COR-L47 (cell line): ENCODE measurements at places on chromosomes 6 and 20.

DNA sequence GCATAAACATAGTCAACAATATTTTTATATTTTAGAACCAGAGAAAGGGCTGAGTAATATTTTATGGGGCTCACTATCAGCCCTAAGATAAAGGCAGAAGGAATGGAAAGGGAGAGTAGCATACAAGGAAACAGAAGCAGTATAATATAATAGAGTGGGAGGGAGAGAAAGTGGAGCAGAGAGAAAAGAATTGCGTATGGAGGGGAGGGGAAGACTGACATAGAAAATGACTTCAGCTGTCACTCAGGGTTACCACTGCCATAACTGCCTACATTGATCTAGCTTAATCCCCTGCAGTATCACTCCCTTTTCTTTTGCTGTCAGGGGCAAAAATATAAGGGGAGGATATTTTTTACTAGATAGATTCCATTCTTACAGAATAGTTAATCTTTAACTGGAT is 1133.5 kb upstream of the MAP3K7 start:
- no peak for DNase-seq

DNA sequence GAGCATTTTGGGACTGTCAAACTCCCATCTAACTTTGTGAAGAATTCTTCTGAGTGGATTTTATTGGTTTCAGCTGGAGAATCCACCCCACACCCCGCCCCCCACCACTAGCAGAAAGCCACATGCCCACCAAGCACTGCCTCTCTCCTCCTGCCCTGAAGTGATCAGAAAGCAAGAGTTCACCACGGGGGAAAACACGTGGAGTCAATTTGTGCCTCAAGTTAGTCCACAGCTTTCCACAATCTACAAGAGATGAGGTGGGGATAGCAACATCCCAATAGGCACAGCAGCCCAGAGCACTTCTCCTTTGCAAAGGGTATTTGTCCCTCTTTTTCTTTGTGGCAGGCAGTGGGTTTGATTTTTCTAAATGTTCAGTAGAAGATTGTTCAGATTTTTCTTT is 177.3 kb upstream of the NT5E start:
- no peak for DNase-seq

- no peak for DNase-seq
These were observed 1.4 kb upstream of the SLC13A3 start for GRCh38 chr20:46652699-46653098.

GRCh38 chr6:33323623-33323948 is 6.0 kb upstream of the ZBTB22 start:
- peak; percentile 72 for DNase-seq

DNA sequence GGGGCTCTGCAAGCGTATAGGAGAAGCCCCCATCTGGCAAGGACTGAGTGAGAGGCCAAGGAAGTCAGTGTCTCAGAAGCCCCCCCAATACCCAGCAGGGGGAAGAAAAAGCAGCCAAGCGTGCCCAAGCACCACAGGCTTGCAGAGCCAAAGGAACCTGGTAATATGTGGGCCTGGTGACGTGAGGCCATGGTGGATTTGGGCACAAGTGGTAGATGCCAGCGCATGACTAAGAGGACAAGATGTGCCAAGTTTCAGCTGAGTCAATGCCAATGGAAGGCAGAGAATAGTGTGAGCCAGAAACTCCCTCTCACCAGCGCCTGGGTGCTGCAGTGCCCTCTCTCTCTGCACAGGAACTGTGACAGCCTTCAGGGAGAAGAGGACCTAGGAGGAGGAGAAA is 110.0 kb downstream of the QRSL1 start:
- no peak for DNase-seq

DNA sequence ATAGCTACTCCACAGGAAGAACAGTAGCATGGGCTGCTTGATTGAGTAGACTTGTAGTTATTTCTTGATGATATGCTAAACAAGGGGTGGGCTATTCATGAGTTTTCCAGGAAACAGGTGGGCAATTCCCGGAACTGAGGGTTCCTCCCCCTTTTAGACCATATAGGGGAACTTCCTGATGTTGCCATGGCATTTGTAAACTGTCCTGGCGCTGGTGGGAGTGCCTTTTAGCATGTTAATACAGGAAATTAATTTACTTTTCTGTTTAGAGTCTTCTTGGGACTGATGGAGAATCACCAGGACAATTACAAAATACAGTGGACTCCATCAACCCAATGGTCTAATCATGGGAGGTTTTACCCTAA is 22.7 kb downstream of the CYP24A1 start:
- DNase-seq: no peak

GRCh38 chr6:18262702-18263417 is 1.5 kb downstream of the DEK start:
- DNase-seq: peak; percentile 13

DNA sequence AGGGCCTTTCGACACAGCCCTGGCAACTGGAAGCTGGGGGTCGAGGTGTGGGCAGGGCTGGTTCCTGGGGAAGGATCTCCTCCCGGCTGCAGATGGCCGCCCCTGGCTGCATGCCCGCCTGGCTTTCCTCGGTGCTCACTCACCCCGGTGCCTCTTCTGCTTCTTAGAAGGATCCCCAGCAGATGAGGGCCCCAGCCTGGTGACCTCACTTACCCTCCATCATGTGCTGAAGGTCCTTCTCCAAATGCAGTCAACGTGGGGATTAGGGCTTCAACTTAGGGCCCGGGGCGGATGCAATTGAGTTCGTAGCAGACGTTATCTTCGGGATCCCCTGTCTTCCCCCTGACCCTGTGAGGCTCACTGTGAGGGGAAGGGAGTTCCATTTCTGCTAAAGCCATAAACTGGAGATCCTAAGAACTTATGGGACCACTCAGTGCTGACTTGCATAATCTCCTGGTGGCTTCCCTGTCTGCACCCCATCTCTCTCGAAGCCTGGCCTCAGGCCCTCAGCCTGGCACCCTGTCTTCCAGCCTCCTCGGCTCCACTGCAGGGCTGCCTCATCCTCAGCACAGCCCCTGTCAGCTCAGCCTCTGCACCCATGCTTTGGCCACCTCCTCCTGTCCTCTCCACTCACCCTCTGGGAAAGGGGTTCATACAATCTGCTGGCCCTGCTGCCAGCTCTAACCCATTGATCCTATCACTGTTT is 92.6 kb downstream of the THBS2 start:
- DNase-seq: no peak

DNA sequence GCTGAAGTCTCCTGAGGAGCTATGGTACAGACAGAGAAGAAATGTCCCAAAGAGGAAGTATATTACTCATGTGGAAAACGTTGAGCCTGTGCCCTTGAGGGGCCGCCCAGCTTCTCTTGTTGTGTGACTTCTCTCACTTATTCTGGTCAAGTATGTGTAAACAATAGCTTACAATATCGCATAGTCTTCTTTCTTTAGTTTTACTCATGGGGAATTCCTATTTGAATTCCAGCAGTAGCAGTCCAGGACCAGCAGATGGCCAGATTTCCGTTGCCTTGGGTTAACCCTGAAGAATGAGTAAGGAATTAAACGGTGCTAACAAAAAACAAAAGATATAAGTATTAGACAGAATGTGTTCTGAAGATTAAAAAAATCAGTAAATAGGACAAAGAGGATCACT is 522.0 kb upstream of the GJE1 start:
- no peak for DNase-seq

GRCh38 chr20:62405108-62405980 is 1.7 kb downstream of the CABLES2 start:
- DNase-seq: no peak

GRCh38 chr6:18317850-18318249 is 53.5 kb upstream of the DEK start:
- no peak for DNase-seq

DNA sequence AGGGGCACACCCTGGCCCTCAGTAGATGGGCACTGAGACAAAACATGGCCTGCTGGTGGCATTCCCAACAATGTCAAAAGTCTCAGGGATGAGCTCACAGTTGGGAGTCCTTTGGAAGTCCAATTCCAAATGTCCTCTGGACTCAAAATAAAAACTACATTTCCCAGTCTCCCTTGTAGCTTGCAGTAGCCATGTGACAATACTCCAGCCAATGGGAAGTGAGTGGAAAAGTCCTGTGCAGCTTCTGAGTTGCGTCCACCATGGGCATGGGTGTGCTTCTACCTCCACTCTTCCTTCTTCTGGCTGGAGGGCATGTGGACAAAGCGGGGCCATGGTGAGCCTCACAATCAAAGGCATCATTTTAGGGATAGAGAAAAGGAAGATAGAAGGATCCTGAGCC is 5.8 kb upstream of the ADAM33 start:
- no peak for DNase-seq

DNA sequence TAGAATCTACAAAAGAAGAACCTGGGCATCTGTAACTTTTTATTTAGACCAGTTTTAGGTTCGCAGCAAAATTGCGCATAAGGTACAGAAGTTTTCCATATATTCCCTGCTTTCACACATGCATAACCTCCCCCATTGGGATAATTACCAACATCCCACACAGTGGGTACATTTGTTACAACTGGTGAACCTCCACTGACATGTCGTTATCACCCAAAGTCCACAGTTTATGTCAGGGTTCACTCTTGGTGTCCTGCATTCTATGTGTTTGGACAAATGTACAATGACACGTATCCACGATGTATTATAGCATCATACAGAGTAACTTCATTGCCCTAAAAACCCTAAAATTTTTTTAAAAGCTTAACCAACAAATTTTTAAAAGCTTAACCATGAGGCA is 109.7 kb downstream of the SMLR1 start:
- no peak for DNase-seq

DNA sequence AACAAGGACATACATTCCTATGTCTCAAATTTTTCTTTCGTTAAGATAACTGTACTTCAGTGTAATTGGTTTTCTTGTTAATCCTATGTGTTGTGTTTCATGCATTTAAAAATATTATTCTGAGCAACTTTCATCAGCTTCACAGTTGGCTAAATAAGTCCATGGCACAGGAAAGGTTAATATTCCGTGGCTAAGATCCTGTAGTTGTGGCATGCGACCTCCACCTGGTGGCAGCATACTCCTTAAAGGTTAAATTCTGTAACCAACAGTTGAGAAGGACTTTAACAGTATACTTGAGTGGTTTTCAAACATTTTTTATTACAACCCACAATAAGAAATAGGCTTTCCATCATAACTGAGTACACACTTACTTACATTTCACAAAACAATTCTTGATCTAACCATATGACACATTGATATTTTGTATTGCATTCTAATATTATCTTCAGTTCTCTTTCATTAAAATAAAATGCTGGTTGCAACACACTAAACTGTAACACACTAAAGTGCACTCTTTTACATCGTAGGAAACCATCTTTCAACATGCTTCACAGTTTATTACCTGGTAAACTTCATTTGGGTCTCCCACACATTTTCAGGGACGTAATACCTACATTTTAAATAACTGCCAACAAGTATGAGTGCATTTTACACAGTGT is 118.3 kb downstream of the SLX4IP start:
- peak; percentile 63 for DNase-seq

- no peak for DNase-seq
These were observed 119.6 kb upstream of the EDN1 start for GRCh38 chr6:12170351-12171092.

GRCh38 chr6:42774201-42774600 is 7.7 kb upstream of the BICRAL start:
- DNase-seq: no peak

DNA sequence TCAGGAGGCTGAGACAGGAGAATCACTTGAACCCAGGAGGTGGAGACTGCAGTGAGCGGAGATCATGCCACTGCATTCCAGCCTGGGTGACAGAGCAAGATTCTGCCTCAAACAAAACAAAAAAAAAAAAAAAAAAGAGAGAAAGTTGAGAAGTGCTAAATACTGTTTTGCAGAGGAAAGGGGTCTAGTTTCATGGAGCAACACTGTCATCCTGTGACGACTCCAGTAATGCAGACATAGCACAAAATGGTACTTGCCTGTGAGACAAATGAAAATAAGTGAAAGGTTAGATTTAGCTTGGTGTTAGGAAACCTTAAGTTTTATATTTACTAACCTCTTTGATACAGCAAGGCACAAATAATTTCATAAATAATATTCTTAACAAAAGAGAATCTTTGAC is 29.7 kb downstream of the CEP162 start:
- no peak for DNase-seq

DNA sequence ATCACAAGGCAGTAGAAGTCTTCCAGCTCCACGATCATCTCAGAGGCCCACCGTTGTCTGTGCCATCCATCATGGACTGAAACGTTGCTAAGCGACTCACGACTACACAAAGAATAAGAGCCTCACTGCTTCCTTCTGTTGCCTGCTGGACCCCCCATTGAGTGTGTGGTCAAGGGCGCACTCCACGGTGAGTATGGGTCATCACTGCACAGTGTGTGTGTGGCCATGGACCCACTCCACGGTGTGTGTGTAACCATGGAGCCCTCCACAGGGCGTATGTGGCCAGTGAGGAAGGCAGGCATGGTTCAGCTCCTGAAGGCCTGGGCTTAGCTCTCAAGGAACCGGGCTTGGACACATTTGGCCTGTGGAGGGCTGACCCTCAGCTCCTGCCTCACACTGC is 123.4 kb upstream of the AFDN start:
- no peak for DNase-seq

- DNase-seq: no peak
These were observed 63.3 kb downstream of the MYLK4 start for GRCh38 chr6:2687456-2687855.

DNA sequence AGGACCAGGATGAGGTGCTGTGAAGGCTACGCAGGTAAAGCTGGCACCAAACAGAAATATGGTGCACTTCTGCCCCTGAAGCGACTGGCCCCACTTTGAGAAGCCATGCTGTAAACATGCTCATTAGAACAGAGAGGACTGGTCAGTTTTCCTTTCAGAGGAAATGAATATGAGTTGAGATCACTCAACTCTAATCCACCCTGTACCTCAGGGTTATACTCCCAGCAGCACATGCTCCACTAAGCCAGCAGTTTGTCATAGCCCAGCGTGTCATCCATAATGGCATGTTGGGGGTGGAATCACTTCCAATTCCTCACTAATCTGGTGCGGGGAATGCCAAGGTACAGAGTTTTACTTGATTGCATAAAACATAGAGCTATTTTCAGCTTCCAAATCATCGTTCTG is 98.1 kb downstream of the HIVEP2 start:
- no peak for DNase-seq

DNA sequence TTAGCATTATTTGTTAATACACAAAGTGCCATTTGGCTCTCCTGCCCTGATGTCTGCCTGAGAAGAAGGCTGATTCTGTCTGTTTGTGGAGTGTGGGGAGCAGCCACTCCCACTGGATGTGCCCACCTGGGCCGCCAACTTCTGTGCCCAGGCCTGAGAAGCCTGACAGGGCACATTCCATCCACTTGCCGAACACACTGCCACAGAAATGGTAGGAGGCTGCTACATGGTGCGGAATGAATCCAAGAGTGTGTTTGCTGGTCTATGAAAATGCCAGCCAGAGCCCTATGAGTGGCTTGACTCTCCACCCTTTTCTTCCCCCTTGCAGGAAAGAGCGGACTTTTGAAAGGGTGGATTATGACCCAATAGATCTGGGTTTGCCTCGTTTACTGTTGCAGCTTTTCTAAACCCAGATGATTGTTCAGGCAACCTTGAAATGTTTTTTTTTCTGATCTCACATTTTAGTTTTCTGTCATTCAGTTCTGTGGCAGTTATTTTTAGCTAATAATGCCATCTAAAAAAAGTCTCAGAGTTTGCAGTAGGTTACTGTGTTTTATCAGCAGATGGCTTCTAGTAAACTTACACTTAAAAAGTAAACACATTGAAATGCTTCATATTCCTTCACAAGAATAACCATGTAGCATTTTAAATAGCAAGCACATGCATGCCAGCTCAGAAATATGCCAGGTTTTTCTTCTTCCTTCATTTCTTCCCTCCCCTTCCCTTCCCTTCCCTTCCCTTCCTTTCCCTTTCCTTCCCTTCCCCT is 196.5 kb downstream of the SLC35F1 start:
- no peak for DNase-seq

GRCh38 chr6:168582571-168582981 is 141.6 kb downstream of the SMOC2 start:
- DNase-seq: no peak
